ENCODE measurements at places on chromosomes 2 and 18.

DNA sequence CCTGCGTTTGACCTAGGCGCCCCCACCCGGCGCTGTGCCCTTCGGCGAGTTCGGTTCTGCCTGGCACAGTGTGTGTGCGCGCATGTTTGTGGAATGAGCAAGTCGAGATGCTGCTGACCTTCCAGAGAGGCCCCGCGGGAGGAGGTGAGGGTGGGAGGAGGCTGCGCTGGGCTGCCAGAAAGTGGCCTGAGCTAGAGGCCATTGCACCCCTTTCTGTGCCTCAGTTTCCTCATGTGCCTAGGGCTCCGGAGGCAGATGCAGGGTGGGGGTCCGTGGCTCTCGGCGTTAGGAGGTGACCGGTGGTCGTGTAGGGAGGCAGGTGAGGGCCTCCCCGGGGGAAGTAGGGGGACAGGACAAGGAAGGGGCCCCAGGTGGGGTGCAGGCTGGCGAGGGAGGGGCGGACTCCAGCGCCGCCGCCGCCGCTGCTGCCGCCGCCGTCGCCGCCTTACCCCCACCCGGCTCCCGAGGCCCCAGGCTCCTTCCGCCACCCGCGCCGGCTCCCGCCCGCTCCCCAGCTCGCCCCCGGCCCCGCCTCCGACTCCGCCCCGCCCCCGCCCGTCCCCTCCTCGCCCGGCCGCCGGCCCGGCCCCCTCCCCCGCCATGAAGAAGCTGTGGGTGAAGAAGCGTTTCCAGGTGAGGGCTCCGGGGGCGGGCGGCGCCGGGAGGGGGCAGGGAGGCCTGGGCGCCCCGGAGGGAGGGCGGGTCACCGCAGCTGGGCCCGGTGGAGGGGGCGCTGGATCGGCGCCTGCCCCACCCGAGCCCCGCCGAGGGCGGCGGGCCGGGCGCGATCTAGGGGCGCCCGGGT, 7.0 kb downstream of the SPEG start:
- peak; percentile 53 for DNase-seq

- no peak for DNase-seq
Observed at GRCh38 chr18:8967573-8967972, 134.9 kb upstream of the NDUFV2 start.

DNA sequence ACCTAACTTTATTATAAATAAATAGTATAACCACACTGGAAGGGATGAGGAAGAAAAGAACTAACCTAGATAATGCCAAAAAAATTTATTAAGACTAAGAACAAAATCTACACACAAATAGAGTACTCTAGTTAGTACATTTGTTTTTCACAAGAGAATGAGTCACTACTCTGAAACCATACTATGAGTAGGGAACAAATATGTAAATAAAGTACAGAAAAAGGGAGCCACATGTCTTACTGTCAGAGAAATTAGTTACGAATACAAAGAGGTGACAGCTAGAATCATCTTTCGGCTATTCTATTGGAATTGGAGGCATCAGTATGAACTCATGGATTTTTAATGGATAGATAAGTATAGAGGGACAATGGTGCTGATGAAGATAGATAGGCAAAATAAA, 150.5 kb downstream of the COPS8 start:
- no peak for DNase-seq

DNA sequence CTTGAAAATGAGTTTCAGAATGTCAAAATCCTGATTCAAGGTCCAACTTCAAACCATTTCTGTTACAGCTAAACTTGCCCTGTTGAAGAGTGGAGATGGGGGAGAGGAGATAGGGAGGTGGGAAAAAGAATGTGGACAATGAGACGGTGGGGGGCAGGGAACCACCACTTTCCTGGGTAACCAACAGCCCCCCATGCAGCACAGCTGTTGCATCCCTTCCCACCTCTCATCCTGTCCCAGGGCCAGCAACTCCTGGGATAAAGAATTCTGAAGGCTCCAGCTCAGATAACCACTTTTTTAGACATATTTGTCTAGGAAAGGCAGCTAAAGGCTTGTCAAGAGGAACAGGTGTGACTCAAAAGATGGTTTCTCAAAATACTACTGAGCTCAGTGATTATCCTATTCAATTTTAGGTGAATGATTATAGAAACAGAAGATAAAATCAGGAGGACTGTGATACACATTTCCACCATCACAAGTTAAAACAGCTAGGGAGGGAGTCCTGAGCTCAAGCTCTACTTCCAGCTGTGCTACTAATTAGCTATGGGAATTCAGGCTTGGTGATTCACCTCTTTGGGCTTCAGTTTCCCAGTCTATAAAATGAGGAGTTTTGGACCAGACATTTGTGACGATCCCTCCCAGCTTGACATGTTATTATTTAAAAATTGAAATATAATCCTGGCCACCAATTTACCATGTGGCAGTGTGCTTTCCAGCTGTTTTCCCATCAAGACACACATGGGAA, 36.3 kb downstream of the HDHD2 start:
- no peak for DNase-seq

- no peak for DNase-seq
Observed at GRCh38 chr2:97991081-97991856, 4.5 kb downstream of the TMEM131 start.

DNA sequence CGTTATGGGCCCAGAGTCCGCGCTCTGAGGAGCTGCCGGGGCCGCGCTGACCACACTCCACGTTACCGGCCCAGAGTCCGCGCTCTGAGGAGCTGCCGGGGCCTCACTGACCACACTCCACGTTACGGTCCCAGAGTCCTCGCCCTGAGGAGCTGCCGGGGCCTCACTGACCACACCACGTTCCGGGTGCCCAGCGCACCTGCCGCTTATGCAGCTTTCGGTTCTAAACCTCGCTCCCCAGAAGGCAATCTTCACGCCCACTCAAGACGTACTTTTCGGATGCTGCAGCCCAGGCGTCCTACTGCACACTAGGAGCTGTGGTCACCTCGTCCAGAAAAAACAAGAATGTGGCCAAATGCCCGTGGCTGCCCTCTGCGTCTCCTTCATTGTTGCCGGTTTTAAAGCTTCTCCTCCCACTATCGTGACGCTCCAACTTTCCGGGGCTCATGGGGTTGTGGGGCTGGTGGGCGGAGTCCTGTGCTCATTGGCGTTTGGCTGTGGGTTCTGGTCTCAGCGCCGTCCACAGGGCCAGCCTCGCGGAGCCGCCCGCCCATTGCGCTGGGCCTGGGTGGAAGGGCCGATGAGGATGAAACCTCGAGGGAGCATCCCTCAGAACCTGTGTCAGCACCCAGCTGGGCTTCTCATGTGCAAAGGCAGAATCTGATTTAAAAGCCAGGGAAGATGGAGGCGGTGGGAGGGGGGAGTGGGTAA, 11.9 kb downstream of the KCNG2 start:
- no peak for DNase-seq

GRCh38 chr18:27954226-27954625, 222.7 kb downstream of the CDH2 start:
- no peak for DNase-seq

DNA sequence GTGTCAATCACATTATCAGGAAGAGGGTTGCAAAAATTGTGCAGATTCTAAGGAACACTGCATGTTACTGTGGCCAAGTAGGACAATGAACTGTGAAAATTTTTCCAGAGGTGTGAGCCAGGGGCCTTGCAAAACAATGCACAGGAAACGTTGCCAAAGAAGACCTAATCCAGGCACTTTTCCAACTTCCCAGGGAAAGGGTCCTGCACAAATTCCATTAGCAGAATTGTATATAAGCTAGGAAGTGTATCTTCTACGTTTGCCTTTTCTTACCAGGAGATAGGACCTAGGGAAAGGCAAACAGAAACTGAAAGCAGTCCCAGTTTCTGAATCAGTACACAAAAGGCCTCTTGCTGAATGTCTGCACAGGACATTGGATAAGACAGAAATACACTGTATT, 1888.3 kb upstream of the CELF4 start:
- no peak for DNase-seq

GRCh38 chr2:170362871-170363631, 185.1 kb downstream of the MYO3B start:
- no peak for DNase-seq

GRCh38 chr2:139360654-139361053, 580.5 kb upstream of the NXPH2 start:
- DNase-seq: no peak

- no peak for DNase-seq
Observed at GRCh38 chr18:6566338-6566911, 151.7 kb upstream of the L3MBTL4 start.

DNA sequence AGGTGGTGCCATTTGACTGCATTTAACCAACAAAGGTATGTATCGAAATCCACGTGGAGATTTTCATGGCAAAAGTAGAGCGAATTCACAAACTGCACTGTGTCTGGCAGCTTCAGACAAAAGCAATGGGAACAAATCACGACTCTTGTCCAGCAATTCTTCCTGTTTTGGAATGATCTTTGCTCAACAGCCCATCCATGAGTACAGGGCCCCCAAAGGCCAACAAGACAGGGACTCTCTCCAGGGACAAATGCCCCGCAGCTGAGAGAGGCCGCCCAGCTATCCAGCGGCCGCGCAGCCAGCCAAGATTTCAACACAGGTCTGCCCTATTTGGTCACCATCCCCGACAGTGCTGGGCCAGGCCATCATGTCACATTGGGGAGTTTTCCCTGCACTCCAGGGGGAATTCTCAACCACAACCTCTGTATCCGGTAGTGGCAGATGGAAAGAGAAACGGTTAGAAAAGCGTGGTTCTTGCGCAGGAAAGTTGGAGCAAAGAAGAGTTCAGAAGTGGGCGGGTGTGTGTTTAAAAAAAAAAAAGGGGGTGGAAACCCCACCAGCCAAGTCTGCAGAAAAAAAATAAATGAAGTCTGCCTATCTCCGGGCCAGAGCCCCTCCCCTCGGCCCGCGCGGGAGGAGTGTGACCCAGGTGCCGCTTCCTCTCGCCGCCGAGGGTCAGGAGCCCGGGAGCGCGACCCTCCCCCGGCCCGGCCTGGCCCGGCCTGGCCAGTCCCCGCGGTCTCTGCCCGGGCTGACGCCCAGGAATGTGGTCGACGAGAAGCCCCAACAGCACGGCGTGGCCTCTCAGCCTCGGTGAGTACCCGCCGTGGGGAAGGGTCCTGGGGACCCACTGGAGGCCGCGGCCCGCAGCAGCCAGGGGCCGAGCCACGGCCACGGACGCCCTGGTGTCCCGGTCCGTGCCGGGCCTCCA, at the start of gene GYPC:
Gene GYPC (plus strand): TSS at position 659 of the 931 bp plus-strand sequence. CDS start 106 bp downstream, at position 765.
- DNase-seq: peak; percentile 56

Data from CD4-positive, alpha-beta T cell treated with Interleukin-4 for 1 hour (primary cell).